Germinal center (tissue), 1 donor: ENCODE measurements at places on chromosomes 5 and 9.

DNA sequence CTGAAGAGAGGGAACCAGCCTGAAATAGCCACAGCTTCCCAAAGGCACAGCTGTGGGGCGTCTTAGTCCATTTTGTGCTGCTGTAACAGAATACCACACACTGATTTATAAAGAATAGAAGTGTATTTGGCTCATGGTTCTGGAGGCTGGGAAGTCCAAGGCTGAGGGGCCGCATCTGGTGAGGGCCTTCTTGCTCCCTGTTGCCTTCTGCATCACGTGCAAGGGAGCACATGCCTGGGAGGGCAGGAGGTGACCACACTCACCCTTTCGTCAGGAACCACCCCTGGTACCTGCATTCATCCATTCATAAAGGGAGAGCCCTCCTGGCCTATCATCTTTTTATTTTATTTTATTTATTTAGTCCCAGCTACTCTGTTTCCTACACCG lies 10.4 kb downstream of the PLPP7 start:
- no peak for DNase-seq

DNA sequence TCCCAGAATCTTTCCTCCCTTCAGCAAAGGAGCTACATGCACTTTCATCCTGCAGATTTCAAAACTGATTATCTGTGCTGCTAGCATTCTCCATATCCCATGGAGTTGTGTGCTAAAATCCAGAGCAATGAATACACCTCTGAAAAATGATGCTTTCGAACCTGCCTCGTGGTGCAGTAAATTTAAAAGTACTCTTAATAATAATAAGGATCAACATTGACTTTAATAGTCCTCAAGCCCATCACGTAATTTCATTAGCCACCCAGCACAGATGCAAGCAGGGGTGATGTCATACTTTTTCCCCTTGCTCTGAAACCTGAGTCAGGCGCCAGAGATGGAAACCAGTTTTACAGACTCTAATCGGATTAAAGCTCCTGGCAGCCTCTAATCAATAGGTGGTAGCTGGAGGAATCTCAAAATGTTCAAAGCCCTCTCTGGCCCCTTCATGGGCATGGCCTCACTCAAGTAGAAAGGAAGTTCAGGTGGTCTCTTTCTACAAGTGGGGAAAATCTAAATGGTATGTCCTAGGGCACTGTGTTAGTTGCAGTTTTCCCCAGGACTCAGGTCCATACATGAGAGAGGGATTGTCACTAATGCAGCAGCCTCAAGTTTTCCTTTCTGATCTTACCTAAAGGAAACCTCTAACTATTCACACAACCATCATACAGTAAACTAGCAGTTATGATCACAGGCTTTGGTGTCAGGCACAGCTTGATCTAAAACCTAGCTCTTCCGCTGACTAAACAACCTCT lies 221.6 kb upstream of the SLC30A5 start:
- DNase-seq, result no peak

GRCh38 chr9:123426406-123426805 lies 70.4 kb downstream of the CRB2 start:
- DNase-seq, result peak; percentile 23

- no peak for DNase-seq
These were observed 435.6 kb downstream of the EFNA5 start for GRCh38 chr5:107235167-107235566.

DNA sequence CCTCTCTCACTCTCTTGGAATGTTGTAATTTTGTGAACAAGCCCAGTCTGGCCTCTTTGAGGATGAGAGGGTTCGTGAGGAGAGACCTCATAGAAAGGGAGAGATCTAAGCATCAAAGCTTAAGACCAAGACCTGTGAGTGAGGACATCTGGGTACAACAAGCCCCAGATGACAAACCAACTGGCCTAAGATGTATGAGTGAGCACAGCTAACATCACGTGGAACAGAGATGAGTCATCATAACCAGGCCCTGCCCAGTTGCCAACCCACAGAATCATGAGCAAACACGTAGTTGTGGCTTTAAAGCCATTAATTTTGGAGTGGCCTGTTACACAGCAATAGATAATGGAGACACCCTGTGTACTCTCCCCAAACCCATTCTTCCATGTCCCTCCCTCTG lies 439.1 kb upstream of the KIF2A start:
- DNase-seq, result no peak

GRCh38 chr9:93308158-93308602 lies 124.2 kb downstream of the WNK2 start:
- no peak for DNase-seq

- DNase-seq, result no peak
These were observed 147.6 kb downstream of the CEMIP2 start for GRCh38 chr9:71620746-71621145.

DNA sequence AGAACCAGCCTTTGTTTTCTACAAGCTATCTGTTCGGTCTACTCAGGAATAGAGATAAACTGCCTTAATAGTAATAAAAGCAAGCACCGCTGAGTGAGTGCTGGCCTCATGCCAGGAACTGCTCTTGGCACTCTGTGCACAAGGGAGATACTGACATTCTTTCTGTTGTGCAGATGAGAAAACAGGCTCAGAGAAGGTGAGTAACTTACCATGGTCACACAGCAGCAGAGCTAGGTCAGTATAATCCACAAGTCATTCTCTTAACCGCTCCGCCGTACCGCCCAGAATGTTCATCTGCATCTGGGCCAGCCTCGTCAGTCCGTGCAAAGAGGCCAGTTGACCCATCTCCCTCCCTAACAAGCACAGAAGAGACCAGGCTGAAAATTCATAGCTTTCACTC lies 27.4 kb downstream of the QRFP start:
- DNase-seq, result no peak

GRCh38 chr5:151572657-151573368 lies 18.3 kb downstream of the FAT2 start:
- DNase-seq, result no peak

GRCh38 chr5:164058621-164059020 lies 553.2 kb downstream of the MAT2B start:
- DNase-seq, result no peak

DNA sequence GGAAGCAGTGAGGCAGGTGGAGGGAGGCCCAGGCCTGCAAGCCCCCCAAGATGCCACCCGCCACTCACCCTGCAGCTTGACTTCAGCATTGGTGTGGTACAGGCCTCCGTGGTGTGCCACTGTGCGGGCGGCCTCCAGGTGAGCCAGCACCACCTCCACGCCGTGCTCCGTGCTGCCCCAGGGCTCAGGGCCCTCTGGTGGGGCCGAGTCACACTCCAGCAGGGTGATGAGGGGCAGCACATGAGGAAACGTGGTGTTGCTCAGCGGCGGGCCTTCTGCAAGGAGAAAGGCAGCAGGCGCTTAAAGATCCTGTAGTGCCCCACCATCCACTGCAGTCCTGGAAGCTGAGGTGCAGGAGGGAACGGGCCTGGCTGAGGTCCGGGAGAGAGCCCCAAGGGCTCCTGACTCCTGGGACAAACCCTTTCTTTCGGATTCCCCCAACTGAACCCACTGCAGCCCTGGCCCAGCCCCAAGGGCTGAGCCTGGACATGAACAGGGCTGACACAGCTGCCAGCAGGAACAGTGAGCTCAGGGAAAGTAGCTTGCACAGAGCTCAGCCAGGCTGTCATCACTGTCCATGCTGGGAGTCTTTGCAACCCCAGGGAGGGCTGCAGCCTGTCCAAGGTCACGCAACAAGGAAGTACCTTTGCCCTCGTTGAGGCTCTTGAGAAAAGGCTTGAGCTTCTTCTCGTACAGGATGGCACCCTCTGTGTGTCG lies 4.7 kb upstream of the TOR2A start:
- DNase-seq, result no peak

GRCh38 chr5:79540939-79541338 lies 27.0 kb upstream of the HOMER1 start:
- DNase-seq, result no peak

- no peak for DNase-seq
These were observed 30.9 kb downstream of the TMC1 start for GRCh38 chr9:72552356-72552755.

- no peak for DNase-seq
These were observed 243.6 kb downstream of the AP3B1 start for GRCh38 chr5:78050888-78051287.

DNA sequence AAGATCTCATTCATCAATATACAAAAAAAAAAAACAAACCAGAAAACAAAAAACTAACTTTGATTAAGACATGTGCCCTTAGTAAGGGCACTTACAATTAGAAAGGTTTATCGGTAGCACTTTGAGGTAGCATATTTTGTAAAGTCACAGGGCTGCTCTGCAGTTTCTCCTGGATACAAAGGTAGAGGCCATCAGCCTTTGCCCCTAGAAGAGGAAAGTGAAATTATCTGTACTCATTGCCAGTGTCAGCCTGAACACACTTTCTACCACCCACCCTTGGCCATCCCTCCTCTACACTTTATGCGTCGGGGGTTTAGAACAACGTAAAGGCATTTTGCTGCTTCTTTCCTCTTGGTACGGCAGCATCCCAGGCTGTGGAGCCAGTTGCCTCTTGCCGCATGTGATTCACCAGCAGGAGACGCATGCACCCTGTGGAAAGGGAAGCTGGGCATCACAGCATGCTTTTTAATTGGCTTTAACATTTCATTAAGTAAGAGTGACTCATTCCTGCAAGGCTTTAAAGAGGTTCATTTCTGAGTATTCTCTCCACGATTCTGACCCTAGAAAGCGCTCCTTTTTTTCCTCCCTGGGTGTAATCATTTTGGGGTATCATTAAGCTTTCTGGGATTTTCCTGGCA lies 84.6 kb downstream of the CEMIP2 start:
- DNase-seq, result no peak

- DNase-seq, result no peak
These were observed 46.3 kb downstream of the BICD2 start for GRCh38 chr9:92718086-92719001.

DNA sequence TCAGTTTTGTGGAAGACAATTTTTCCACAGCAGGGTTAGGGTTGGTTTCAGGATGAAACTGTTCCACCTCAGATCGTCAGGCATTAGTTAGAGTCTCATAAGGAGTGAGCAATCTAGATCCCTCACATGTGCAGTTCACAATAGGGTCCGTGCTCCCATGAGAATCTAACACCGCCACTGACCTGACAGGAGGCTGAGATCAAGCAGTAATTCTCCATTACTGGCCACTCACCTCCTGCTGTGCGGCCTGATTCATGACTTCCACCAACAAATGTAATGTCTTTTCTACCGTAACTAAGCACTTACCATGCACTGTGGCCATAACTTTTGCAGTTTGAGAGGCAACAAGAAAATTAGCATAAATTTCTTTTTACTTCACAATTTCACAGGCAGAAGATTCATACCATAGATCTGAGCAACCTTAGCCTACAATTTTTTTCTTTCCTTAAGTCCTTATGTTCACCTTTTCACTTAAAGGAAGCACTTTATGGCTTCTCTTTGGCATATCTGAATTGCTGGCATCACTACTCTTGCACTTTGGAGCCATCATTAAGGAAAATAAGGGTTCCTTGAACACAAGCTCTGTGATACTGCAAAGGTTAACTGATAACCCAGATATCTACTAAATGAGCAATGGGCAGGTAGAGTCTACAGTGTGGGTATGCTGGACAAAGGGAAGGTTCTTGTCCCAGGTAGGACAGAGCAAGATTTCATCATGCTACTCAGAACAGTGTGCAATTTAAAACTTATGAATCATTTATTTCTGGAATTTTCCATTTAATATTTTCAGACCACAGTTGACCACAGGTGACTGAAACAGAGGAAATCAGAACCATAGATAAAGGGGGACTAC lies 83.0 kb upstream of the IFNK start:
- no peak for DNase-seq

- no peak for DNase-seq
These were observed 26.0 kb upstream of the GHR start for GRCh38 chr5:42397267-42397666.

- DNase-seq, result no peak
These were observed 169.7 kb downstream of the DTWD2 start for GRCh38 chr5:118818604-118819003.

GRCh38 chr9:100379862-100380261 lies 27.1 kb upstream of the TEX10 start:
- DNase-seq, result no peak

DNA sequence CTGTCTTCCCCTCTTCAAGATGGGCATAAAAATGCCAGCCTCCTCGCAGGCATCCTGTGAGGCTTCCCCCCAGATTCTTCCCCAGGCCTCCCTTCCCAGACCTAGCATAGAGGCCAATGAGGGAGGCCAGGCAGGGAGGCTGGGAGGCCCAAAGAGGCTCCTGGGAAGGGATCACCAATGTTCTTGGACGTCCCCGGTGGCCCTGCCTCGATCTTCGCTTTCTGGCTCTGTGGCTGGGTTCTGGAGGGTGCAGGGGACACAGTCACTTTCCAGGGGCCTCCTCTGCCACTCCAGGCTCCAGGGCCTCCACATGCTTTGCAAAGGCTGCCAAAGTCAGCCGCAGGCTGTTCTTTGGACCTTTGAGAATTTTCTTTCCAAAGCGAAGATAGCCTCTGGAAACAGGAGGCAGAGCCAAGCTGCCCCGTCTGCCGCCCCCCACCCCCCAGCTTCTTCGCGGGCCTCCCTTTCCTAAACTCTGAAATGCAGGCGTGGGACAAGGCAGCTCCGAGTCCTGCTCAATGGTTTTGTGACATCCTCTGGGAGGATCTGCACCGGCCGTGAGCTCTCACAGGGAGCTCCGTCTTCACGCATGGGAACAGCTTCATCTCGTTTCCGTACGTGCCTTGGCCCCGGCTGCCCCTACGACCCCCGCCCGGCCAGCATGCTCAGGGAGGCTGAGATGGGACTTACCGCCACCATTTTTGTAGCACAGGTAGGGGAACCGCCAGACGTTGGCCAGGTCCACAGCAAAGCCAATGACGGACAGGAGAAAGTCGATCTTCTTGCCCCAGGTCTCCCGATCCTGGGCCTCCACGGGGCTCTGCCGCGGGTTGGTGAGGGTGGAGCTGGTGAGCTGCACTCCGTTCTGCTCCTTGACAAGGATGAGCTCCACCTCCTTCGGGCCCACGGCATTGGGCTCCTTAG lies 2.8 kb downstream of the SLC6A3 start:
- DNase-seq, result no peak

DNA sequence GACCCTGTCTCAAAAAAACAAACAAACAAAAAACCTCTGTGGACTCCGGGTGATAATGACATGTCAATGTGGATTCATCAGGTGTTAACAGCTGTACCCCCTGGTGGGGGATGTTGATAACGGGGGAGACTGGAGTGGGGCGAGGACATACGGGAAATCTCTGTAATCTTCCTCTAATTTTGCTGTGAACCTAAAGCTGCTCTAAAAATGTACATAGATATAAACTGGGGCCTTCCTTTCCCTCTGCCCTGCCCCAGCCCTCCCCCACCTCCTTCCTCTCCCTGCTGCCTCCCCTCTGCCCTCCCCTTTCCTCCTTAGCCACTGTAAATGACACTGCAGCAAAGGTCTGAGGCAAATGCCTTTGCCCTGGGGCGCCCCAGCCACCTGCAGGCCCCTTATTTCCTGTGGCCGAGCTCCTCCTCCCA lies 1.4 kb upstream of the CEL start:
- DNase-seq, result no peak

- DNase-seq, result no peak
These were observed 101.5 kb downstream of the GCNT1 start for GRCh38 chr9:76560481-76560922.
